Stimulated activated CD4-positive, alpha-beta T cell treated with anti-CD3 and anti-CD28 coated beads, TNF-alpha, amount 100 ng/mL, for 1 hour (primary cell): ENCODE measurements at places on chromosomes 12 and 14.

- no peak for DNase-seq
These were observed 25.3 kb downstream of the TPCN1 start for GRCh38 chr12:113246478-113247122.

DNA sequence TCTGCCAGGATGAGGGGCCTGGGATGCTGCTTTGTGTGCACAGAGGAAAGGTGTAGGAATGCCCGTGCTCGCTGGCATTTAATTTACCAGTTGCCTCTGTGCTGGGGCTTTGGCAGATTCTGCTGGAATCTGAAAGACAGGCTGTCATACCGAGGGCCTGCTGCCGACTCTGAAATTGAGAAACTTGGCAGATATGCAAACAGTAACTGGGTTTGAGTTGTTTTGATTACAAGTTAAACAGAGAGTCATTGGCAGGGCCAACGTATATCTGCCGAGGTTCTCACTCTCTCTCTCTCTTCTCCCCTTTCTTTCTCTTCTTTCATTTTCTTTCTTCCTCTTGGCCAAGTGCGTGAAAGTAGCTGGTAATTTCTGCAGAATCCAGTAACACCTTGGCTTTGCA lies 618.7 kb downstream of the VRK1 start:
- no peak for DNase-seq

GRCh38 chr14:81638656-81639280 lies 105.1 kb upstream of the SEL1L start:
- no peak for DNase-seq

DNA sequence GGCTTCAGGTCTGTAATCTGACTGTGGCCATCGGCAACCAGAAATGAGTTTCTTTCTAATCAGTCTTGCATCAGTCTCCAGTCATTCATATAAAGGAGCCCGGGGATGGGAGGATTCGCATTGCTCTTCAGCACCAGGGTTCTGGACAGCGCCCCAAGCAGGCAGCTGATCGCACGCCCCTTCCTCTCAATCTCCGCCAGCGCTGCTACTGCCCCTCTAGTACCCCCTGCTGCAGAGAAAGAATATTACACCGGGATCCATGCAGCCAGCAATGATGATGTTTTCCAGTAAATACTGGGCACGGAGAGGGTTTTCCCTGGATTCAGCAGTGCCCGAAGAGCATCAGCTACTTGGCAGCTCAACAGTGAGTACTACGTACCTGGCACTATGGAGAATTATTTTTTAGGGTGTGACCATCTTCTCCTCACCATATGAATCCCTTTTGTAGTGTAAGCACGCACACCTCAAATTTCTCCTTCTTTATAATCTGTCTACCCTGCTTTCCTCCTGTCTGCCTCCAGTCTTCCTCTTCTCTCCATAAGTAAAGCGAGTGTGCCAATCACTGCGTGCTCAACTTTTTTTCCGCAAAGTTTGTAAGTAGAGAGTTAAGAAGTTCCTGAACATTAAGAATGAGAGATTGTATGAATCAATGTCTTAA lies at the start of gene TPH2:
TSS of gene TPH2 (plus strand) at position 118 of the 658 bp plus-strand sequence. CDS start at position 260, 142 bp downstream.
- peak; percentile 14 for DNase-seq

- DNase-seq = no peak
These were observed 27.3 kb downstream of the PNMA1 start for GRCh38 chr14:73686901-73687300.
